NCI-H2081 (cell line): ENCODE measurements at places on chromosomes 5 and 9.

- DNase-seq = no peak
Measured at GRCh38 chr5:63050916-63051315, 472.3 kb downstream of the LRRC70 start.

DNA sequence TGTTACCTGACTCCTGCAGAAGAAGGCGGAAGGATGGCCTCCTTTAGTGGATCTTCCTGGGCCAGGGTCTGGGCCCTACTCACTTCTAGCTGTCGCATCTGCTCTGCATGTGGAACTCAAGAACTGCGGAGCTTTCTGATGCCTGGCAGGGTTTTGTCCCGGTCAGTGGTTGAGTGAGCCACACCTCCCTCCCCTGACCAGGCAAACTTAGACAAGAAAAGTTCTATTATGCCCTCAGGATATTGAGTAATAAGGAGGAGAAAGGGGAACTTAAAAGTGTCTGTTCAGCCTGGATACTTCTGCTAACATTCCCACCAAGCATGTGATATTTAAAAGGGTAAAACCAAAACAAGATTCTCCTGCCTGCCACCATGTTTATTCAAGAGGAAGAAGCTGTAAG is at the start of gene FYB1:
Gene FYB1 (minus strand): TSS at position 127 of the 400 bp plus-strand sequence. CDS start 16,603 bp downstream, outside the sequence.
- DNase-seq = no peak

DNA sequence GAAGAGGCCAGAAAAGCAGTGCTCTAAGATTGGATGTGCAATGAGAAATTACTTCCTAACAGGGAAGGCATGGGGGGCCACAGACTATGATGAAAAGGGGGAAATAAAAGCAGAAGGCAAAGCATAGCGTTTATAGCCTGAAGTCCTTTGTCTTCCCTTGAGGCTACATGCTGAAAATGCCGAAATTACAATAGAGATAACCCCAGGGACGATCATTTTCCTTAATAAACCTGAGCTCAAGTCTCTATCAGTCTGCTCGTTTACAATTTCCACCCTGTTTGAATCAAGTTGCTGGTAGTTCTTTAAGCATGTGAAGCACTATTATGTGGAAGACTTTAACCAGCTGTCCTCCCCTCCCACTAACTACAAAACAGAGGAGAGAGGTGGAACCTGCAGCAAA is 60.4 kb downstream of the FREM1 start:
- DNase-seq = peak; percentile 1

DNA sequence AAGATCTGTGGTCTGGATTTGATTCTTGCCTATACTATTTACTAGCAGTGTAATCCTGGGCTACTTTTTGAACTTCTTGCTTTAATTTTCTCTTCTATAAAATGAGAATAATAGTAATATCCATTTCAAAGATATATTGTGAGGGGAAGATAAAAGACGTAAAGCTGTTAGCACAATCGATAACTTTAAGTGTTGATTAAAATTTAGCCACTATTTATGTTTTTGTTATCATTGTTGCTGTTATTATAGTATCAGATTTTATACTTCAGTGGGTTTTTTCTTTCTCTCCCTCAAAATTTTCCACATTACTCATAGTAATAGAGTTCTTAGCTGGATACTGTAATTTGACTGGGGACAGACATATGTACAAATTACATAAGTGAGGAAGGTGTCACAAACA is 42.0 kb downstream of the STX17 start:
- DNase-seq = no peak

GRCh38 chr9:28616310-28616709 is 1043.0 kb upstream of the C9orf72 start:
- no peak for DNase-seq

- no peak for DNase-seq
Measured at GRCh38 chr5:42360056-42360455, 63.2 kb upstream of the GHR start.

DNA sequence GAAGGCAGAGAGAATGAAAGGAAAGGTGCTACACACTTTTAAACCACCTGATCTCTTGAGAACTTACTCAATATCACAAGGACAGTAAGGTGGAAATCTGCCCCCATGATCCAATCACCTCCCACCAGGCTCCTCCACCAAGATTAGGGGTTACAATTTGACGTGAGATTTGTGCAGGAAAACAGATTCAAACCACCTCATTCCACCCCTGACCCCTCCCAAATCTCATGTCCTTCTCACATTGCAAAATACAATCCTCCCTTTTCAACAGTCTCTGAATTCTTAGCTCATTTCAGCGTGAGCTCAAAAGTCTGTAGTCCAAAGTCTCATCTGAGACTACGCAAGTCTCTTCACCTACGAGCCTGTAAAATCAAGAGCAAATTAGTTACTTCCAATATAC is 768.3 kb upstream of the COX7C start:
- DNase-seq = no peak

- DNase-seq = no peak
Measured at GRCh38 chr5:151271336-151271735, 18.4 kb downstream of the GM2A start.

DNA sequence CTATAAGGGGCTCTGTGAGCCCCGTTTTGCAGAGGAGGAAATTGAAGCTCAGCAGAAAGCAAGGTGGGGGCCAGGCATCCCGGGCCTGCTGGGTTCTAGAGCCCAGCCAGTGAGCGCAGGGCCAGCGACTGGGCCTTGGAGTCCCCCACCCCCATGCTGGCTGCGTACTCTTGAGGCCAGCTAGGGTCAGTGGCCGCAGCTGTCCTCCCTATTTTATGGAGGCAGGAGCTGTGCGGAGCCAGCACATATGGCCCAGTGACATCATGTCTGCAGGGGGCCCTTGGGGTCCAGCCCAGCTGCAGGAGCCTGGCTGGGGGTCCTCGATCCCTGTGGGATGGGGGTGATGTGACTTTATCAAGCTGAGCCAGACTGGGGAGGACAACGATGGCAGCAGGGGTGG is 71.3 kb downstream of the HMCN2 start:
- no peak for DNase-seq
